Globus pallidus (tissue), 1 donor: ENCODE measurements at places on chromosomes 16 and 17.

- DNase-seq = no peak
Measured at GRCh38 chr17:75241996-75242460, 19.4 kb downstream of the GGA3 start.

GRCh38 chr16:22423716-22424115, 49.3 kb upstream of the CDR2 start:
- no peak for DNase-seq

DNA sequence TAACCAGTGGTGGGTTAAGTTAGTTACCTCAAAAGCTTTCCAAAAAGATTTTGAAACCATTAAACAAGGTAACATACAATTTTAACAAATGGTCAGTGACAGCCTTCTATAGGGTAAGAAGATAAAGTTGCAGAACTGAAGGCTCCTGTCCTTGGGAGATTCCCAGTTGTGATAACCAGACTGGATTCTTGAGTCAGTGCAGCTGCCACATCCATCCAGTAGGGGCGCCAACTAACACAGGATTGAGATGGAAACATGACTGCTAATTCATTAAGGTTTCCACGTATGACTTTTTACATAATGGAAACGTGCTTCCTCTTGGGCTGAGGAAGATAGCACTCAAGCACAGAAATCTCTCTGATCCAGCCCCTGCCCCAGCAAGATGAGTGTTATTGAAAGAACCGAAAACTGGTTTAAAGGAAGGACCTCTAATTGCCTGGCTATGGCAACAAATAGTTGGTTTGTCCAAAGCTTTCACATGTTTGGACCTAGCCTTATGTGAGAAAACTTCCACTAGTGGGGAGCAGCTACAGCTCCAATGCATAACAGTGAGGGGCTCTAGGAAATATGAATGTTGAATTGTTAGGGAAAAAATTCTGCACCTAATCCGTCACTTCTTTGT, 269.8 kb upstream of the MYOCD start:
- no peak for DNase-seq

DNA sequence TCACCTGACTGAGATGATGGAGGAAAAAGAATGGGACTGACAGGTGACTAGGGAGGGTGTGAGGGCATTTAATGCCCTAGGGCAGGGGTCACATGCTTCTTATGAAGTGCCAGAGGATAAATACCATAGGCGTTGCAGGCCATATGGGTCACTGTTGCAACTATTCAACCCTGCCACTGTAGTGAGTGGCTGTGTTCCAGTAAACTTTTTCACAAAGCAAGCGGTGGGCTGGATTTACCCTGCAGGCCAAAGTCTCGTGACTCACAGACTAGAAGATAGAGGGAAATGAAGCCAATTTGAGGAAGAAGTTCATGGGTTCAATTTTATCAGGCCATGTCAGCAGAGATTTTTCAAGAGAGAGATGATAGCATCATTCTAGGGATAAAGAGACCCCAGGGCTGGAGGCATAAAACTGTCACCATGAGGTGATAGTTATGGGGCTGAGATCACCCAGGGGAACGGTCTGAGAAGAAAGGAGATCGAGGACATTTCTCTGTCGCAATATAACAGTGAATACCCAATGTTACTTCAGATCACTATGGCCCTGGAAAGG, 8.6 kb downstream of the ARHGAP17 start:
- peak; percentile 37 for DNase-seq

- DNase-seq = no peak
Measured at GRCh38 chr17:6507535-6507934, 48.8 kb downstream of the PITPNM3 start.
